ENCODE measurements at places on chromosomes 7 and 10.

DNA sequence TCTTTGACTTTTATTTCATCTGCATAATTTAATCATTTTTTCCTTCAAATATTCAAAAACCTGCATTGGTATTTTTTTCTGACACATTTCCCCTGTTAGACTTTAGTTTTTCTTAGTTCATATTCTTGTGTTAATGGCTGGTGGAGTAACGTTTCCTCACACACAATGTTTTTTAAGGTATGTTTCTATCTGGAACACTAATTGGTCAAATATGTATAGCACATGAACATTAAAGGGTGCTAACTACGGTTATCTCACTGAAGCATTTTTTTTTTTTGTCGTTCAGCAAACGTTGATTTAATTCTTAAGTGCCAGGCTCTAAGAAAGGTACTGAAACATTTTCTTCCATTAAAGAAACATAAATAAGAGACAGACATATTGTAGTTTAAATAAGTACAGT is 87.7 kb downstream of the PTPRZ1 start:
- DNase-seq: no peak

- DNase-seq: no peak
Observed at GRCh38 chr7:151673216-151673615, 153.5 kb upstream of the RHEB start.

- no peak for DNase-seq
Observed at GRCh38 chr10:111506266-111507034, 429.6 kb downstream of the ADRA2A start.

- no peak for DNase-seq
Observed at GRCh38 chr7:29017713-29018112, 59.6 kb upstream of the TRIL start.

DNA sequence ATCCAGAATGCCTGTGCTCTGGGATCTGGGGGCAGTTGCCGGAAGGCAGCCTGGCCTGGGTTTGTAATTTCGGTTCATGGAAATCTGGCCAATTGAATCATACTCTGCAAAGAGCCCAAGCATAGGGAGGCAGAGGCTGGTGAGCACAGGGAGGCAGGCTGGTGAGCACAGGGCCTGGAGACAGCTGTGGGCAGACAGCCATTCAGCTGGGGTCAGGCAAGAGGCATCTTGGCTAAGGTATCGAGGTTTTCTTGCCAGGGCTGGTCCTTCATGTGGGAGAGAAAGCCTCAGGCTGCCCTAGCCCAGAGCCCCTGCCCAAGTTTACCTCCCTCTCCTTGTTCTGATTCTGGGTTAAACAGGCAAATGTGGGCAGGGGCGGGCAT is 63.7 kb upstream of the BAIAP2L1 start:
- DNase-seq: no peak

DNA sequence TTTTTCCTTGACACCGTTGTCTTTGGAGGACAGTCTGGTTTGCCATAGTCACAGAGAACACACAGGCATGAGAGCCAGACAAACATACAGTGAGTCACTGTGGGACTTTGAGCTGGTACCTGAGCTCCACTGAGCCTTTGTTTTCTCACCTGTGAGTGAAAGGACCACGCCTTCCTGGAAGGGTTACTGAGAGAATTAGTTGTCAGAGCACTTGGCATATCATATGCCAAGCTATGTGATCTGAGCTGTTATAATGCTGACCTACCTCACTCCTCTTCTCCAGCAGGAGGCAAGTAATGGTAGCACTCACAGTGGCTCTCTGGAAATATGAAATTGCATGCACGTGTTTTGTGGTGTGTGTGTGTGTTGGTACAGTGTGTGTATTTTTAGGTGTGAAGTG is 59.7 kb downstream of the CXCL12 start:
- DNase-seq: no peak

- no peak for DNase-seq
Observed at GRCh38 chr7:130943336-130943901, 209.4 kb upstream of the KLF14 start.

DNA sequence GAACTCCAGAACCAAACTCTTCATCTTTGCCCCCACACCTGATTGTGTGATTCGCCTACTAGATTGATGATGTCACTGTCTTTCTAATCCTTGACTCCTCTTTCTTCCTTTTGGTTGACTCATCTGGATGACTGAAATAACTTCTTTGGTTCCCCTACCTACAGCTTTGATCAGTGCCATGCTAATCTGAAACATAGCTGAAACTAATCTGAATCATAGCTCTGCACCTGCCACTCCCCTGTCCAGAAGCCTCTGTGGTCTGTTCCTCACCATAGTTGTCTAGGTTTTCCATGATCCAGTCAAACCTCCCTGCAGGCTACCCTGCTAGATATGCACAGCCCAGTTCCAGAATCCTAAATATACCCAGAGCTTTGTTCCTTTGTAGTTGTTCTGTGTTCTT is 51.9 kb downstream of the ZNF365 start:
- no peak for DNase-seq

- no peak for DNase-seq
Observed at GRCh38 chr10:129400426-129400825, 66.6 kb upstream of the MGMT start.

DNA sequence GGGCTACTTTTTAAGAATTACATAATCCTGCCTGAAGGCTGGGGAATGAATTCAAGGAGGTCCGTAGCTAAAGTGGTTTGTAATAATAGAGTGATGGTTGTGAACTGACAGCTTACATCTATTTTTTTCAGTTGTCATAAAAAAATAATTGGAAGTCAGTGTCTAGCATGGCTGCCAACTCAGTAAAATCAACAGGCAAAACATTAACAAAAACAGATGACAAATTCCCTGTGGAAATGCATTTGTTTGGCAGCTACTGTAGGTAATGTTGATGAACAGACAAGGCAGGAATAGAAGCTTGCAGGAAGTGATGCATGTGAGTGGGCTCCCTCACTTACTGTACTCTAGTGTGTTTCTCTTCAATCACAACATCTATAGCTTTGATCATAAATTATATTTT is 766.0 kb upstream of the POT1 start:
- DNase-seq: no peak

DNA sequence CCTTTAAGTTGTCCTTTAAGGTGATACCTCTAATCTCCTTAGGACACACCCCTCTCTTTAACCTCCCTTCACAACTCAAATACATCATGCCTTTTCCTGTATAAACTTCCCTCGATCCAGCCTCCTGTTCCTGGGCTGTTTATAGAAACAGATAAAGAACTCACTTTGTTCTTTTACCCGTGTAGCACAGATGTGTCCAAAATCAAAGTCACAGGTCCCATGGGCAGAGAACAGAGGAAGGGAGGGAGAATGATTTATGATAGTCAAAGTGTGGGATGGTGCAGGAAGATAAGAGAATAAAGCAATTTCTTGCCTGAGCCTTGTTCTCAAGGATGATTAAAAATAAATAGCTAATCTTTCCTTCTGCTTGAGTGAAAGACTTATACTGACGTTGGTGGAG is 50.3 kb upstream of the CABCOCO1 start:
- no peak for DNase-seq

GRCh38 chr10:49605939-49606509 is 4.1 kb upstream of the SLC18A3 start:
- DNase-seq: no peak

DNA sequence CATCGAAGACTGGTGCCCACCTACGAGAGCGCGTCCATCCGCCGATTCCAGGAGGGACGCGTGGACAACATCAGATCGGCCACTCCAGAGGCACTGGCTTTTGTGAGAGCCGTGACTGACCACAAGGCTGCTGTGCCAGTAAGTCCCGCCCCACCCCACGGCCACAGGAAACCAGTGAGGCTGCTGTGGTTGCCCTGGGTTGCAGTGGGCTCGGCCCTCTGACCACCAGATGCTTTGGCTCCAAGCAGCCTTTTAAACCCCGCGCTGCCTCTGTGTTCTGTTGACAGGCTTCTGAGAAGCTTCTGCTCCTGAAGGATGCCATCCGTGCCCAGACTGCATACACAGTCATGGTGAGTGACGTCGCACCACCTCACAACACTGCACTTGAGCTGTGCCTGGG is 24.4 kb upstream of the C10orf53 start:
- no peak for DNase-seq

DNA sequence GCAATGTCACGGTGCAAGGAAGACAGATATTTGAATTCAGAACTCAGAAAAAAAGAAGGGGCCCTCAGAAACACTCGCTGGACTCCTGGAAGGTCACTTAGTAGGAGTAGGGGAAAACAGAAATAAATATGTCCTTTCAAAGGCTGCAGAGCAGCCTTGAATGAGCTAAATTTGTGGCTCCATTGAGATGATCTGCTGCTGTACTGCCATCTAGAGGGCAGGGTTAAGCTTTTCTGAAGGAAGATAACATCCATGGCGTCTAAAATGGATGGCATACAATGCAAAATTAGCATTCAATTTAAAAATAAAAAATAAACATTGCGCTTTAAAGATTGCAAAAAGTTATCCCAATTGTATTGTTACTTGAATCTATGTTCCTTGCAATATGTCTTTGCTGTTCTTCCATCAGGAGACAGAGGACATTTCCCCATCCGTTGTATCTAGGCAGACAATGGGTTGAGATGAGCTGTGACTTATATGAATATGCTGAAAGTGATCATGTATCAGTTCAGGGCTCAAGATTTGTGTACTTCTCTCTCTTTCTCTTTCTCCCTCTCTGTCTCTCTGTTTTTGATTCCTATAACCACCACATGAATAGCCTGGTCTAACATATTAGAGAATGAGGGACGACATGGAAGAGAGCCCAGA is 642.2 kb downstream of the SH2D4B start:
- no peak for DNase-seq

DNA sequence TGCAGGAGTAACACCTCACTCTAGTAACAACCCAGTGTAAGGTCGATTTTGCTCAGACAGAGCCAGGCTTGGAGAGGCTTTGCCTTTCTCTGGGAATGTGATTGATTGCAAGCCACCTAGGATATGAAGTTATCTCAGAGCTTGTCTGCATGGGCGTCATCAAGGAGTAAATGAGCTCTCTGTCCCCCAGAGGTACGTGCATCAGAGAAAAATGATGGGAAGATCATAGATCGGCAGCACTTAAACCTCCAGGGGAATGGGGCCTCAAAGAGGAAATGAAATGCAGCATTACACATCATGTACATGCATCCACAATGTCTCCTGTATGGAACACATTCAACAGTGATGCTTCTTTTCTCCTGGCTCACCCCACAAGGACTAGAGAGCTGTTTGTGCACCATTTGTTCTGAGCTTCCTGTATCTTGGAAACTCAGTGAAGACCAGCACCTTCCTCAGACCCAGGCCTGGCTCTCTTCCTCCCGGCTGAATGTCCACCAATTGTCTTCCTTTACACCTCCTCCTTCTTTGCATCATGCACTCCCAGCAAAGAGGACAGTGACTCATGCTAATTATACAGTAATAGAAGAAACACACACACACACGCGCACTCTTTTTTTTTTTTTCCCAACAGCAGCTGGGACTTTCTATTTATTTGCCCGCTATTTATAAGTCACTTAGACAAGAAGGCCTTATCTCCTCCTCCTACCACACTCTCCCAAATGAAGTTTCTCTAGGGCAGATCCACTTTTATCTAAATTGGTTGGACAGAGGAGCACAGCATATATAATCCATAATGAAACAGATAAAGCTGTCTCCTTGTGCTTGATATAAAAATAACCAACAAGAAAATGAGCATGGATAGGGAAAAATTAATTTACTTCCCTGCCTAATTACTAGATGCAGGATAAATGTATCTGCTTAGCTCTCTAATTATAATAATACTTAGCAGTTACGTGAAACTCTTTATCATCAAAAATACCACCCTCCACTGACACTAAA is 990.7 kb downstream of the CCSER2 start:
- DNase-seq: no peak

GRCh38 chr10:1043532-1043995 is 5.4 kb downstream of the IDI1 start:
- no peak for DNase-seq

GRCh38 chr7:124924906-124925305 is 4.7 kb downstream of the POT1 start:
- DNase-seq: no peak

- no peak for DNase-seq
Observed at GRCh38 chr10:5760515-5760914, 52.7 kb downstream of the GDI2 start.

DNA sequence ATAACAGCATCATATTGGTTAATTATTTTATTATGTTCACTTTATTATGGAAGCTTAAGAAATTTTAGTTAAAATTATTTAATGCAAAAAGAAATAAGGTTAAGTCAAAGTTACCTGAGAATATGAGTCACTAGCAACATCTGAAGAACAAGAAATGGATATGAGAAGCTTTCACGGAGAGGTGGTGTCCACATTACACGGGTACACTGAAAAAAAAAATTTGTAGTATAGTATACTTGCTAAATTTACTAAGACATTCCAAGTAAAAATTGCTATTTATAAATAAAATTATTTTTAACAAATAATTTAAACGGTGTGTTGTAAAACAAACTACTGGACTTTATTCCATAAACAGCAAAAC is 63.9 kb downstream of the DPY19L1 start:
- DNase-seq: no peak

- no peak for DNase-seq
Observed at GRCh38 chr10:88195841-88196240, 332.4 kb downstream of the PTEN start.

DNA sequence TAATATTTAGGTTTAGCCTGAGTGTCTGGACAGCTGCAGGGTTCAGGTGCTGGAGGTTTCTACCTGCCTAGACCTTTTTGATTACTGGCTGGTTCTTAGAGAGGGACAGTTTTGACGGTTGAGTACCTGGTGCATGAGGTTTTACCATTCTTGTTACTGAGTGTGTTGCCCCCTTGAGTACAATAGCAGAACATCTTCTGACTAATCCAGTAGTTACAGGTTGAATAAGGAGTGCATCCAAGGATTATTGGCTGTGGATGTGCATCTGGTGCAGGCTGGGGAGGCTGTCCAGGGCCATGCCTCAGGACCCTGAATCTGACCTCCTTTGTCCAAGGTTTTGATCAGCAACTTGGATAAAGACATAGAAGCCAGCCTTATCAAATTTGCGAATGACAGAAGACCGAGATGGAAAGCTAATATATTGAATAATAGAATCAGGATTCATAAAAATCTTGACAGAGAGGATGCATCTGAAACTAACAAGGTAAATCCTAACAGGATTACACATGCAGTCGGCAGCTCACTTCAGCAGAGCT is 23.1 kb downstream of the PLPP4 start:
- DNase-seq: no peak

- DNase-seq: no peak
Observed at GRCh38 chr10:33183655-33184054, 150.8 kb downstream of the NRP1 start.

DNA sequence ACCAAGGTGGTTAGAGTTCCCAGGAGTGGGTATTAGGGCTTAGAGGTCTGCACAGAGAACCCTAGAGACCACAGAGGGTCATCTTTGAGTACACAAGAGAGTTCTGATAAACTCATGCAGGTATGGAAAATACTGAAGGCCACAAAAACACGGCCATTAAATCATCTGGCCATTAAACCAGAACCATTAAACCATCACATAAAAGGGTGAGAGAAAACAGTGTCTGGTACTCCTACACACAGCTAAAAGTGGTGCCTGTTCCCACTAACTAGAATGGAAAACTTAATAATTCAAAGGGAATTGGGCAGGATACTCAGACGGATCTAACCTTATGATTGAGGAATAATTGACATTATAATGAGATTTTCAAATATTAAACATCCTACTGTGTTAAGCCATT is 679.4 kb downstream of the TNS3 start:
- no peak for DNase-seq
